ENCODE measurements at places on chromosomes 16 and 17.

DNA sequence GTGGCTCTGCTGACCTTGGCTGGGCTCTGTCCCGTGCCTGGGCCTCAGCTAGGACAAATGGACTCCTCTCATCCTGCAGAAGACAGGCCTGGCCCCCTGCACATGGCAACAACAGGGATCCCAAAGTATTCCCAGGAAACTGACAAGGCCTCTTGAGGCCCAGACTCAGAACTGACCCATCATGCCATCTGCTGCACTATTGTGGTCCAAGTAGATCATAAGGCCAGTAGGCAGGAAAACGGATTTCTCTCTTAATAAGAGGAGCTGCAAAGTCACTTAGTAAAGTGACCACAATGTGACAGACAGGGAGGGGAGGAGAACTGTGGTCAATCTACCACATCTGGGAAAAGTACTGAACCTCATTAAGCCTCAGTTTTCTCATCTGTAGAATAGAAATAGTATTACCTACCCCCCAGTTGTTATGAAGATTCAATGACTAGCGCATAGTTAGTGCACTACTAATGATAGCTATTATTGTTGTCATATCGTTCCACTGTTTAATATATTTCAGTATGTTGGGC lies 62.1 kb upstream of the TNRC6A start:
- no peak for DNase-seq

DNA sequence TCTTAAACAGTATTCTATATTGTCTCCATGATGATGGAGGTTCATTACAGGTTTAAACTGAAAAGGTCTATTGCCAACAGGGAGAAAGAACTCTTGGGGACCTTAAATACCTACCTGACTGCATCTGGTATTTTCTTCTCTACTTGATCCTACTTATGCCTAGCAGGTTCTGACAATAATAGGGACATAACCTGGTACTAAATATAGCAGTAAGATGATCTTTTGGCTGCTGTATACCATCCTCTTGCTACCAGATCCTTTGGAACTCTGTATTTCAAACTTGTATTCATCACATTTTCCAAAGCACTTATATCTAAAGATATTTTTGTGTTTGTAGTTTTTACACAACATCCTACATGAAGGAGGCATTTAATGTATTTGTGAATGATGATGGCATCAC lies 146.5 kb upstream of the CORO6 start:
- DNase-seq, result no peak

GRCh38 chr17:81405411-81405872 lies 10.2 kb downstream of the BAHCC1 start:
- DNase-seq, result no peak

- DNase-seq, result peak; percentile 34
Measured at GRCh38 chr17:31508288-31509094, 117.0 kb downstream of the RAB11FIP4 start.

DNA sequence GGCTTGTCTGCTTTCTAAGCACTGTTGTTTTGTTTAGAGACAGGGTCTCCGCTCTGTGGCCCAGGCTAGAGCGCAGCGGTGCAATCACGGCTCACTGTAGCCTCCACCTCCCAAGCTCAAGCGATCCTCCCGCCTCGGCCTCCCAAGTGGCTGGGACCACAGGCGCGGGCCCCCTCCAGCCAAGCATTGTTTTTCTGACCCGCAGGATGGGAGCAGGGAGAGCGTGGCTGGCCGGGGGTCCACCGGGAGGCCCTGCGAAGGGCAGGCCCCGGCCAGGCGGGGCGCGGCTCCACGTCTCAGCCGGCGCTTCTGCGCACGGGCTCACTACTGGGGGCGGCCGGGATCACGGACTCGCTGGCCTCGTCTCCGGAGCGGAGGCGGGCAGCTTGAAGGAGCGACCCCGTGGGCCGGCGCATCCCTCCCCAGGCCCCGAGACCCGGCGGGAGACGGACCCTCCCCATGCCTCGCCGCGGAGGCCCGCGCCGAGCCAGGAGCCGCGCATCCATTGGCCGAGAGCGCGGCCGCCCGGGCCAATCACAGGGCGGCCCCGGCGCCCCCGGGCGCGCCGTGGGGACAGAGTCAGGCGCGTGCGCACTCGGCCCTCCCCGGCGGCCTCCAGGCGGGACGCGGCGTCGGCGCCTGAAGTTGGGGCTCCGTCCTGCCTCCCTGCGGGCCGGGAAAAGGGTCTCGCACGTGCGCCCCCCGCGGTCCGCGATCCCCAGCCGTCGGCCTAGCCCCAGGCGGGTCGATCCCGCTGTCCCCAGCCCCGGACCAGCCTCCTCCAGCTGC lies 24.9 kb downstream of the ACTG1 start:
- DNase-seq, result peak; percentile 59

DNA sequence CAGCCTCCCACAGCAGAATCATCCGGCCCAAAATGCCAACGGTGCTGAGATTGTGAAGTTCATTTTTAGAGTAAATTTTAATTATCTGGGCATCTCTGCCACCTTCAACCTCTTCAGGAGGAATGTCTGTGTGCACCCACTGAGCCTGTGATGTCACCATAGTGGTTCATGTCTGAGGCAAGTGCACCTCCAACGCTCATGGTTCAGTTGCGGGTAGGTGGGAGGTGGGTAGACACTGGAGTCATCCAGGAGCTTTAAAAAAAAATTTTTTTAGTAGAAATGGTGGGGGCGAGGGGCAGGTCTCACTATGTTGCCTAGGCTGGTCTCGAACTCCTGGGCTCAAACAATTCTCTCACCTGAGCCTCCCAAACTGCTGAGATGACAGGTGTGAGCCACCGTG lies 1.9 kb downstream of the FLYWCH1 start:
- no peak for DNase-seq

GRCh38 chr16:12646490-12647274 lies 157.0 kb downstream of the CPPED1 start:
- no peak for DNase-seq

DNA sequence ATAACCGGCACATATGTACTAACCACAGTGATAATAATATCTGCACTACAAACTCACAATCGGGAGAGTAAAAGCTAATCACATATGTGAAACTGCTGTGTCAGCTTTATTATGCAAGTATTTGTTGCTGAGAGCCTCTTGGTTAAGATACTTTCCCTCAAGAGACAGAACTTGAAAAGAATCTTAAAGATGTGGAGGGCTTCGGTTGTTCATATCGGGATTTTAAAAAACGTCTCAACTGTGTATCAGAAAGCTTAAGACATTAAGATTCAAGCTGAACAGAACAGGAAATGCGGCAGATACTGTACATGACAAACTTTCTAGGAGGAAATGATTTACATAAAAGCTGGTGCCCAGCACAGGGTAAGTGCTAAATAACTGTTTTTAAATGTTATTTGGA lies 27.5 kb upstream of the HLF start:
- DNase-seq, result no peak

Measured in stimulated activated CD8-positive, alpha-beta memory T cell treated with anti-CD3 and anti-CD28 coated beads, Interleukin-7, amount 100 ng/mL, for 1 hour (primary cell).